ENCODE measurements at places on chromosomes 5 and 9.

DNA sequence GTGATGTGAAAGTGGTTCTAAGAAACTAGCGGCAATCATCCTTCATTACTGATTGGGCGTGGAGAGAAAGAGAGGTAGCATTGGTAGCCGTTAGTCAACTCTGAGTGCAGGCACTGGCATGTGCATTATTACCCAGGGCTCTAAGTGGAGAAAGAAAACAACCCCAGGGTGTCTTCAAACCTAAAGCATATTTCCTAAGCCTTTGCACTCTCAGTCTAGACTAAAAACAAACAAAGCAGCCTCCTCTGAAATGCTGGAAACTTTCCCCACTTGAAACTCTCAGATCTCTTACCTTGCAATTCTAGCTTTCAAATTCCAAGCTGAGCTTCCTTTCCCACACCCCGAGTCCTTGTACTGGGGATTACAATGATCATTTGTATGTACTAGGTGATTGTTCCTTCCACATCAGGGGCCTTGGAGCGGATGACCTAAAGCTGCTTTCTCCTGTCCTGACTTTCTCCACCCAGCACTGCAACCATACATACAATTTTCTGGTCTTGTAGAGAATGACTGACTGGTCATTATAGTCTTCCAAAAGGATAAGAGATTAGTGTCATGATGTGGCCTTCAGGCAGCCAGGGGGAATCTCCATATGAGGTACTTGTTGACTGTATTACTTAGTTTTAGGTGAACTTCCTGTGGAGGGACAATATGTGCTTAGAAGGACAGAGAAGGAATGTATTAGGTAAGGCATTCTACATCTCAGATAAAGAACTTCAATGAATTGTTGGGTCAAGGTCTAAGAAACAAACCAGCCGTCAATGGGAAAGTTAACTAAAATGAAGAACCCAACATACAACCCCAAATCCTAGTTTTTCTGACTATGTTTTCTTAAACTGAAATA is 98.3 kb upstream of the CDKN2B start:
- DNase-seq = peak; percentile 92

DNA sequence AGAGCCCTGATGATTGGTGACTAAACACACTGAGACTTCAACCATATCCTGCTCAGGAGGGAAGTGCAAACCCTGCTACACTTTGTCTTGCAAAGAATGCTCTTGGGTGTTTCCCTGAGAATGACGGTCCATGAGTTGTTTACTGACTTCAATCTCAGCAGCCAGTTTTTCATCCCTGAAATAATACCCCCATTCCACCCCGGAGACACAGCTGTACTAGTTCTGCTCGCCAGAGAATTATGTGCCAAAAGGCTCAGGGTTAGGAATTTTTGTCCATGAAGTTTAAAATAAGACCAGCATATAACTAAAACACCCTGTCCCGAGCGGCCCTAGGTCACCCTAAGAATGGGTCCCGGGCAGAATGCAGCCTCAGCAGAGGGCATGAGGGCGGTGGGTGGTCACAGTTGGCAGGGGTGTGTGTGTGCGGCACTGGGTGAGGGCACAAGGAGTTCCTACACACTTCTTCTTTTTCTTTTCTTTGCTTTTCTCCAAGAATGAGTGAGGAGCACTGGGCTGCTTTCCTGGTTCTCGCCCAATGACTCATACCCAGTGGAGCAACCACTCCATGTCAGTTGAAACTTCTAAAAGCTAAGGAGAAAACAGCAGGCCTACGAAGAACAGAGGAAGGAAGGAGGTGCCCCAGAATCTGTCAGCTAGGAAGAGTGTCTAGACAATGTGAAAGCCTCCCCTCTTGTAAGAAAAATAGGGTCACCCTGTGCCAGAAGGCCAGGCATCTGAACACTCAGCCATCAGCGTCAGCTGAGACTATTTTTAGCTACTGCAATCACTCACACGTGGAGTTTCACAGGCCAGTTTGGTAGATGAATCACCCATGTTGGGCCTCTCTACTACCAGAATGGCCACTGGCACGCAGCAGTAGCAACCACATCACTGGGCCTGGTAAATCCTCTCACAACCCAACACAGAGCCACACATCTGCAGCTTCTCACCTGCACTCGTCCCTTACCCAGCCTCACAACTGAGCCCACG is 105.9 kb downstream of the DPYSL3 start:
- peak; percentile 90 for DNase-seq

GRCh38 chr9:127417131-127418036 is 6.8 kb upstream of the ZNF79 start:
- DNase-seq = peak; percentile 91

DNA sequence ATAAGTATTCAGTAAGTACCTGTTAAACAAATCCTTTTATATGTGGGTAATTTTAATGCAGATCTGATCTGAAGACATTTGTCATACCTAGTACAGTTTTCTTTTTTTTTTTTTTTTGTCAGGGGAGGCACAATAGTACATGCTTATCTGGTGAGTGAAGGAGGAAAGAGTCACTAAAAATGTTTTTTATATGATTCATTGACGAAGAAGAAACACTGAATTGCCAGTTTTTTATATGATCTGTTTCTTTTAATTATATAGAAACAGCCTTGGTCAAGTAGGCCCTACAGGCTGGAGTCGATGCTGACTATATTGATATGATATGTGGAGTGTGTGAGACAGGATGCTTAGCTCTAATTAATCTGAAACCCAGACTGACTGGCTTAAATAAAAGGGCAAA is 315.2 kb downstream of the PSAT1 start:
- DNase-seq = peak; percentile 45

- DNase-seq = no peak
Observed at GRCh38 chr5:31495336-31495735, 36.6 kb downstream of the DROSHA start.

- peak; percentile 69 for DNase-seq
Observed at GRCh38 chr5:141779503-141779973, 97.5 kb upstream of the ARAP3 start.

DNA sequence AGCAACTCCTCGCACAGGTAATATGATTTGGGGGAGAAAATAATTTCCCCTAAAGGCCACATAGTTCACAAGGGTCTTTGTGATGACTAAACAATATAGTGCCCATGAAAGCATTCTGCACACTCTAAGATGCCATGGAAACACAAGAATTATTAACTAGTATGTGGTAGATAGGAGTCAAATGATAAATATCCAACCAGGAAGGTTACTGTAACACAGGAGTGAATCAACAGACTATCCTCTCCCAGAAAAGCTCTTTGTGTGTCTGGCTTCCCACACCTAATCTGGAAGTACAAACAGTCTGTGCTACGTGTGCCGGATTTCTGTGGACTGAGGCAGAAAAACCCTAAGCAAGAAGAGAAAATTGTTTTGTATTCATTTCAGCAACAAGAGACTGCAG is 70.0 kb downstream of the OTP start:
- DNase-seq = no peak

- DNase-seq = no peak
Observed at GRCh38 chr9:122346478-122347347, 24.1 kb upstream of the PTGS1 start.

GRCh38 chr5:102537011-102537410 is 38.2 kb upstream of the SLCO6A1 start:
- DNase-seq = no peak

- peak; percentile 72 for DNase-seq
Observed at GRCh38 chr9:110579034-110579861, at the start of gene SVEP1. Gene SVEP1, minus strand, starts transcription at chr9:110579741. Its CDS starts 198 bp downstream, at chr9:110579543.

GRCh38 chr9:128995791-128996190 is 32.3 kb downstream of the SH3GLB2 start:
- DNase-seq = peak; percentile 66

- DNase-seq = peak; percentile 48
Observed at GRCh38 chr5:74127381-74128320, 501.7 kb downstream of the ARHGEF28 start.

- no peak for DNase-seq
Observed at GRCh38 chr5:80387063-80387768, 20.6 kb upstream of the ZFYVE16 start.

DNA sequence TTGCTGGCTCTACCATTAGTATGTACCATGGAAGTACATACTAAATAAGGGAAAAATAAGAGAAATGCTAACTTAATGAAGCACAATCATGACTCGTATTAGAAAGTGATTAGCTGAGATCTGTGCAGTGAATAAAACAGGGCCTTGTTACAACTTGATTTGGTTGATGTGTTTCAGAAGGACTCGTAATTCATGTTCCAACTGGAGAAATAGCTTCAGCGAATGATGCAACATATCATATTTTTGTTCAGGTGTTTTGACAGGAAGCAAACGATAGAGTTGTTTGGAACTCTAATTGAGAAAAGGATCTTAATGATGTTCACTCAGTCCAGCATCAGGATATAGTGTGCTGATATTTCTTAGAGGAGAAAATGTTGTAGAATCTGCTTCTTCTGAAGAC is 474.6 kb upstream of the WWC1 start:
- DNase-seq = peak; percentile 85

DNA sequence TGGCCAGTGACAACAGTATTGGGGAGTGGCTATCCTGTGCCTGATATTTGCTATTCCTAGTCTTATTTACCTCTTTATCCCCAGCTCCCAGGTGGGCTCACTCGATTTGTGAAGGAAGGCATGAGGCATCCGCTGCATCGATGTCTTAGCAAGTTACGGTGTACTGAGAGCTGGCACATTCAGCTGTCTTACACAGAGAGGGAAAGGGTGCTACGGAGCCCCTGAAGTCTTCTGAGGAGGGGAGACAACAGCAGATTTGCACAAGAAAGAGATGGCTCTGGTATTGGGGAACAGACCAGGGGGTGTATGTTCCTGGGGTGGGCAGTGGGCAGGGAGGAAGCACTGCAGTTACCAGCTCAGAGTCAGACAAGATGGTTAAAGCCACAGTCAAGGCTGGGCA is 172.6 kb downstream of the FGF18 start:
- no peak for DNase-seq

DNA sequence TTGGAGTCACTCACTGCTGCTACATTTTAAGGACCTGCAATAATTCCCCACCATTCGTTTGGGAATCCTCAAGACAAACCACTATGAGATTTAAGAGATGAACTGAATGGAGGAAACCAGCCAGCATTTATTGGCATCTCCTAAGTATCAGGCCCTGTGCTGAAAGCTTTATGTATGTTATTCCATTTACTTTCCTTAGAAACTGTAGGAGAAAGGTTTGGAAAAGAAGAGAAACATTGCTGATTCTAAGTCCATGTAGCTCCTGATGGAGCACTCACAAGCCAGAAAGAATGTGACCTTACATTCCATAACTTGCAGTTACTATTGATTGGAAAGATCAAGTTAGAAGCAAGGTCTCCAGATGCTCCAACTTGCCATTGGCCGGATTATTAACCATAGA is 267.4 kb downstream of the GAS1 start:
- DNase-seq = no peak

- DNase-seq = no peak
Observed at GRCh38 chr5:73183000-73183399, 10.0 kb downstream of the TMEM174 start.

GRCh38 chr9:131698618-131698985 is 41.3 kb downstream of the RAPGEF1 start:
- DNase-seq = no peak

DNA sequence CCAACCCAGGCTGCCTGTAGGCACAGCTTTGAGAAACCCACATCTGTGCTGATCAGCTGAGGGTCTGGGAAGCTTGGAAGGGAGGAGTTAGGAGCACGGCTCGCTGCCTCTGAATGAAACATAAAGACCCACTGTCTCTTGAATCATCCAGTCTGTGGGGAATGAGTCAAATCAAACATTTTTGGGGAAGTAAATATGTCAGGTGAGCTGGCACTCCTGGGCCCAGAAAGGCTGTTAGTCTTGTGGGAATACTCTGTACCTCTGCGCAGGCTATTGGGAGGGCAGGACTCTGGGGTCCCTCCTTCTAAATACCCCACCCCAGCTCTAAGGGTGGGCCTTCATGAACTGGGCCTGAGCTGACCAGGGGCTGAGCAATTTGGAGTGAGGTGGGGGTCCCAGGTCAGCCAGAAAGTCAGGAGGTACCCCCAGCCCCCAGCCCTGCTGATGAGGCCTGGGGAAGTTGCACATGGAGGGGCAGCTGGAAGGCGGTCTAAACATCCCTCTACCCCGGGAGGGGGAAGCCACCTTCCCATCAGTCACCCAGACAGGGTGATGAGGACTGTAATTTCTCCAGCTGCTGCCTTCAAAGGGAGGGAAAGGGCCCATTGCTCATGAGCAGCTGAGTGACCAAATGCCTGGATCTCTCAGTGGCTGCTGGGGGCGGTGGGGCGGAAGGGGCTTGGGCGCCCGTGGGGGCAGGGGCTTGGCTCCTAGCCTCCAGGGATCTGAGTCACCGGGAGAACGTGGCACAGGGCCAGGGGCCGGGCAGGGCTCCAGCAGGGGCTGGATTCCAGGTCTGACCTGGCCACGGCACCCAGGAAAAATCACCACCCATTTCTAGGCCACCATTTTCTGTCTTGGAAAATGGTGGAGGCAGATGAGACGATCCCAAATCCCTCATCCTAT is 10.8 kb downstream of the FIBCD1 start:
- peak; percentile 91 for DNase-seq

DNA sequence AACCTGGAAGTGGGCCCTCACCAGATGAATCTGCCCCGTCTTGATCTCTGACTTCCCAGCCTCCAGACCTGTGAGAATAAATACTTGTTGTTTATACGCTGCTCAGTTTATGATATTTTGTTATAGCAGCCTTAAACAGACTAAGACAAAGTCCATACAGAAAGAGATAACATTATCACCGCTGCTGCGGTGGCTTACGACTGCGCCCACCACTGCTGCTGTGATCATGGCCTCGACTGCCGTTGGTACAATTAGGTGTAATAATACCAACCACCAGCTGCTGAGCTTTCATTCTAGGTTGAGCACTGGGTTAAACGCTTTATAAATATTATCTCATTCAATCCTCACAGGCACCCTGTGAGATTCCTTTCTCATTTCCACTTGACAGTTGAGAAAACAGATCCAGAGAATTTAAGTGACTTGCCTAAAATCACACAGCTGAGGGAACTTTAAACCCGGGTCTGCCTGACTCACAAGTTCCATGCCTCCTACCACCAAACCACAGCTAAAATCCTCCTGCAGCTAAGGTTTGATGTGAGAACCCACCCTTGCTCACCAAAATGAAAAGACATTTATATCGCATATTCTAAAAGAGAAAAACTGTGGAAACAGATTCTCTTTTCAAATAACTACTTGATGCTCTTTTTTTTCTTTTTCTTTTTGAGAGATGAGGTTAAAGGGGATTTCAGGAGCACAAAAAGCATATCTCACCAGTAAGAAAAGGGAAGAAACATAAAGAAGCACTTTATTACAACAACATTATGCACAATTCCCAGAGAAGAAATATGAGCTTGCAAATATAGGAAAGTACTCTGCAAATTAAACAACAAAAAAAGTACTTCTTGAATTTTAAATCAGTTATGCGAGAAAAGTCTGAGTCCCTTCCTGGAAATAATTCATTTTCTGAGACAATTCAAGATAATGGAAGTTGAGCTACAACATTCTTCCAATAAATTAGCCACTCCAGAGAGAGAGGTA is 23.9 kb downstream of the GOLM1 start:
- DNase-seq = no peak

- DNase-seq = peak; percentile 70
Observed at GRCh38 chr5:55360190-55360589, 52.4 kb downstream of the MTREX start.

DNA sequence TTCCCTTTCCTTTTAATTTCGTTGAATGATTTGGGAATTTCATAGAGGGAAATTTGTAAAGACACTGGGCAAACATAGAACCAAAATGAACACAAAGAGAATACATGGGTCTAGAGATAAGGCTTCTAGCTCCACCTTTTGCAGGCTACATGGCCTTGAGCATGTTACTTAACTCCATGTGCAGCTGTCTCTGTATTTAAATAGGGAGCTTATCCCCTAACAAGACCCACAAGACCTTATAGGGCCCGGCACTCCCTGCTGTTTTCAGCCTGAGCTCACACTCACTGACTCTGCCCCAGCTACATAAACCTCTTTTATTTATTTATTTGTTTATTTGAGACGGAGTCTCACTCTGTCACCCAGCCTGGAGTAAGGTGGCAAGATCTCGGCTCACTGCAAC is 30.6 kb upstream of the TLE1 start:
- DNase-seq = no peak
